Body of pancreas (tissue), 4 donors: ENCODE measurements at places on chromosomes 12 and 14. TPM values are rescaled to one million over a fixed set of nuclear protein-coding genes. Genes with fewer than 3 reads are reported as not detected.

KRT2 gene
- not detected for total RNA-seq

SOAT2 gene
- not detected for total RNA-seq

- H3K4me3 ChIP-seq: no peak overlapping the region
- H3K36me3 ChIP-seq: no peaks in the 10 kb centered on the region
- H3K27me3 ChIP-seq: no peaks in the 10 kb centered on the region
Measured at GRCh38 chr12:12098691-12099015, 27.9 kb downstream of the BCL2L14 start.

GRCh38 chr12:106085213-106085612, 53.5 kb downstream of the NUAK1 start:
- no peak for DNase-seq
- no peak overlapping the region for H3K4me3 ChIP-seq
- peaks cover 3% of the 10 kb centered on the region for H3K4me1 ChIP-seq
- no peak overlapping the region for H3K27ac ChIP-seq

DNA sequence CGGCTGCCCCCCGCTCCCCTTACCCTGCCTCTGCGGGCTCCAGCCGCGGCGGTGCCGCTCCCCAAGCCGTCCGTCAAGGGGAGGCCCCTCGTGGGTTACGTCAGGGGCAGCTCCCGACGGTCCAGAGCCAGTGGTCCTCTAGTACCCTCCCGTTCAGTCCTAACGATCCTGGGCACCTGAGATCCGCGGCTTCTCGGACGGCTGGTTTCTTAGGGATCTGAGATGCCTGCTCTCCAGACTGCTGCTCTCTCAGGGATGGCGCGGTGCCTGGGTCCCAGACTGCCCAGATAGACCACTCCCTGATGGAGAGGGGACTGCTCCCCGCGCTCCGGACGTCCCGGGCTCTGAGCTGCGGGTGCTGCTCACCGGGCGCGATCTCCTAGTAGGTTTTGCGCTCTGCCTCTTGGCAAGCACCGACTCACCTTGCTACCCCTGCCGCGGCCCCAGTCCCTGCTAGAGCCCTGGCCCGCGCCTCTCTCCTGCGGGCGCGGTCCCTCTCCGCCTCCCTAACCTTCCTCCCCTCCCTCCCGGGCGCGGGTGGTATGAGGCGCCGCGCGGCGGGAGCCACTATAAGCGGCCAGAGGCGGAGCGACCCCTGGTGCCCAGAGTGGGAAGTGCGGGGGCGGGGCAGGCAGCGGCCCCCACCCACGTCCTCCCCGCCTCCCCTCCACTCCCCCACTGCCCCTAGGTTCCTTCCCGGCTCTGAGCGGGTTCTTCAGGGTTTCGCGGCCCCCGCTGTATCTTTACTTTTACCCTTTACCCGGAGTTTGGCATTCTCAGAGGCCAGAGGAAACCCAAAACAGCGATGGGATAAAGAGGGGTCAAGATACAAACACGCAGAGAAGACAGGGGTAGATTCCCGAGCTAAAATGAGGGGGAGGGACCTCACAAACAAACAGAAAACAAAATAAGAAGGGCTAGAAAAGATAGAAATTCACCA, at the start of gene C1QL4:
C1QL4 (minus strand) TSS at position 544 of the 940 bp plus-strand sequence. CDS start 711 bp downstream, outside the sequence.
- no peak within 1 kb of the TSS for H3K27ac ChIP-seq
- no peak within 1 kb of the TSS for H3K4me3 ChIP-seq
- H3K27me3 ChIP-seq: peaks cover 14% of the 10 kb centered on the region
- peak; percentile 80 for DNase-seq

DNA sequence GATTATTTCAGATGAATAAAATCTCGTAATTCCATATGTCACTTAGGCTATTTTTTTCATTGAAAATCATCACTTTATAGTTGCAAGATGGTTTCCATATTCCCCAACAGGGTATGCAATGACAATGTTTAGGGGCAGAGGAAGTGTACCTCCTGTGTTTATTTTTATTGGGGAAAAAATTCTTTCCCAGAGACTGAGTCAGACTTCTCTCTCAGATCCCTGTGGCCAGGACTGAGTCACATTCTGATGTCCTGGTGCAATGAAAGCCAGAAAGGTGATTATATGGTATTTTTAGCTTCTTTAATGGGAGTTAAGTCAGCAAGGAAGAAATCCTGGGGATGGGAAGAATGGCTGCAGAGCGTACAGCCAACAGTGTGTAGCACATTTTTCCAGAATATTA, 196.9 kb upstream of the ALG10 start:
- no peak for DNase-seq
- H3K4me3 ChIP-seq: no peak overlapping the region
- no peak overlapping the region for H3K27ac ChIP-seq
- no peaks in the 10 kb centered on the region for H3K4me1 ChIP-seq
- H3K27me3 ChIP-seq: no peaks in the 10 kb centered on the region

DNA sequence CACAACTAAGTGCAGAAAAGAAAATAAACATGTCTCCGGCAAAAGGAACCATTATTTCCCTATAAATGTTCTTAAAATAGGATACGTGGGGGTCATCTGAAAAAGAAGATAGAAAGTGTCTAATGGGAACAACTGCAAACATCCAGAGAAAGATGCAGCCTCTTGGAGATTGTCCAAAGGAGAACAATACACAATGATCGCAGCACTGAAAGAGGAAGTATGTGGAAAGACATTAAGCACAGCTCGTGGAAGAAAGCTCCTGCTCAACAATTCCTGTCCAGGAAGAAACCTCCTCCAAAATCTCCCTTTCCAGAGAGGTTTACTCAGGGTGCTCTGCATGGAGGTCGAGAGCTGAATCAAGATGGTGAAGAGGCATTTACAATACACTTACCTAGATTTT, 2.5 kb upstream of the LALBA start:
- no peak for DNase-seq
- no peak overlapping the region for H3K4me3 ChIP-seq
- H3K4me1 ChIP-seq: no peaks in the 10 kb centered on the region
- H3K27me3 ChIP-seq: no peaks in the 10 kb centered on the region
- no peak overlapping the region for H3K27ac ChIP-seq

GRCh38 chr12:22477166-22477893, 67.0 kb downstream of the C2CD5 start:
- no peak overlapping the region for H3K27ac ChIP-seq
- H3K4me1 ChIP-seq: no peaks in the 10 kb centered on the region
- no peak for DNase-seq
- H3K36me3 ChIP-seq: no peaks in the 10 kb centered on the region
- no peaks in the 10 kb centered on the region for H3K27me3 ChIP-seq

DNA sequence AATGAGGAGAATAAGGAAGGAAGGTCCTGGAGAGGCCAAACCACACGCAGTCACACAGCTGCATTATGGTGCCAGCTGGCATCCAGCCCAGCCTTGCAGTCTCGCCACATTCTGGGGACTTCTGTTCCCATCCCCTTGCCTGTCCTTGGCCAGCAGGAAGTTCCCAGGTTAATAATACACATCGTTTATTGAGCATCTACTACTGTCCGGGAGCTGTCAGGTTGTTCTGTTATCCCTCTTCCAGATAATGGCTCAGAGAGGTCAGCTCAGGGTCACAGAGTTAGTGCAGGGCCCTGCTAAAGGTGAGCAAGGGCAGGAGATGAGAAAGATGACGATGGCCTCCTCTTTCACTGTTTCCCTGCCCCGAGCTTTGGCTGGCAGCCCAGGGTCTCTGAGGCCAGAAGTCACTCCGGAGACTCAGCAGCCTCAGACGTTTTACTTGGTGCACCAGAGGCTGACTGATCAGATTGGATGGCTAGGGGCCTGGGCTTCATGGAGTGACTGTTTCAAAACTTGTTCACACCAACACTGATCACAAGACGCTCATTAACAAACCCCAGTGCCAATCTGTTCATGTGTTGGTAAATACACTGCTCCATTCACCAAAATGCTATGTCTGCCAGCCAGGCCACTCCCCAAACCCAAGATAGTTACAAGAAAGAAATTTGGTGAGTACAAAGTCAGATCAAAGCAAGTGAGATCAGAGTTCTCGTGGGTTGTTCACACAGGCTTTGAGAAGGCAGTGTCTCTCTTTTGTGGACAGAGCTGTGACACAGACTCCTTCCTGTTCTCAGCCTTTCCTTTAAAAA, 79.2 kb downstream of the B4GALNT3 start:
- peak; percentile 79 for DNase-seq
- peak overlapping the region; percentile 40 for H3K27ac ChIP-seq
